H54 (cell line): ENCODE measurements at places on chromosomes 5 and 9.

DNA sequence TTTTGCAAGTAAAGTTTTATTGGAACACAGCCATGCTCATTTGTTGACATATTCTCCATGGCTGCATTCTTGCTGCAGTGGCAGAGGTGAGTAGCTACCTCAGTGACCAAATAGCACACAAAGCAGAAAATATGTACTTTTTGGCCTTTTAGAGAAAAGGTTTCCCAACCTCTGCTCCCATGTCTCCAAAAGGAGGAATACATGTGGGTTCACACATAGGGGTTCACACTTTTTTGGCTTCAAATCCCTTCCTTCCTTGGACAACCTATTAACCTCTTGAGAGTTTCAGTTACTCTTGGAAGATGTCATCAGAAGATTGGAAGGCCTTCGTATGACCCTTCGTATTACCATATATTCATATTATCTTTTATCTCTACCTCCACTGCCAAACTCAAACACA lies 285.1 kb upstream of the TUT7 start:
- no peak for DNase-seq

GRCh38 chr9:116300360-116300870 lies 146.8 kb downstream of the PAPPA start:
- DNase-seq: no peak

GRCh38 chr5:40381676-40382363 lies 297.9 kb upstream of the PTGER4 start:
- DNase-seq: no peak

- no peak for DNase-seq
Measured at GRCh38 chr5:57783693-57784092, 301.1 kb upstream of the ACTBL2 start.

DNA sequence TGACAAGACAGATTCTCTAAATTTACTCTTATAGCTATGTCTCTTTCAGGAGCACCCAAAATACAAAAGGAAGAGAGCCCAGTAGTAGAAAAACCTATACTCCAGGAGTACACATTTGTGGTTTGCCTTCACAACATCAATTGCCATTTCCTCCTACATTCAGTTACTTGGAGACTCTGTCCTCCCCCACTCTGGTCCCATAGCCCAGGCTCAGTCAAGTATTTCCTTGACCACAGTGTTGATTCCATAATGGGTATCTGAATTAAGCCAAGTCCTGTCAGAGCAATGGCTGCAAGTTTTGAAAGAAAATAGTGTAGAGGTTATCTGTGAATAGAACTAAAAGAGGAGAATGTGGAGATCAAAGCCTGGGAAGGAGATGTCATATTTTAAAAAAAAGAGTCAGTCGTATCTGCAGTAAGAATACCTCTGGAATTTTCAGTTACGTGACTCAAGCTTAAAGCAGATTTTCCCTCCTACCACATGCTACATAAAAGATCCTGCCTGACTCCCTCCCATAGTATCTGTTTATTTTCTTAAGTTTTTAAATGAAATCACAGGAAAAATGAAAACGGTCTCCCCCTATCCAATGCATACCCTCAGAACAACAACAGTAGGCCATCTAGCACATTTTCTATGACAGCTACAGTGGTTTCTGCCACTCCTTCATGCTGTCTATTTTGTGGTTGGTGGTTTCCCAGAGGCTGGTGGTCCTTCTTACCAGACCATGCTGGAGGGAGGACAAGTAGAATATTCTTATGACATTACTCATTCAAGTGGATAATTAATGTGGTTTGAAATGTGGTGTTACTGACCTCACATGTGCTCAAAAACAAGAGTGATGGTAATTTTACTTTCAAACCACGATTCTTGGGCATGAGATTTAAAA lies 249.7 kb upstream of the TMEM161B start:
- no peak for DNase-seq

GRCh38 chr9:125428060-125428901 lies 166.7 kb downstream of the GAPVD1 start:
- DNase-seq: no peak

DNA sequence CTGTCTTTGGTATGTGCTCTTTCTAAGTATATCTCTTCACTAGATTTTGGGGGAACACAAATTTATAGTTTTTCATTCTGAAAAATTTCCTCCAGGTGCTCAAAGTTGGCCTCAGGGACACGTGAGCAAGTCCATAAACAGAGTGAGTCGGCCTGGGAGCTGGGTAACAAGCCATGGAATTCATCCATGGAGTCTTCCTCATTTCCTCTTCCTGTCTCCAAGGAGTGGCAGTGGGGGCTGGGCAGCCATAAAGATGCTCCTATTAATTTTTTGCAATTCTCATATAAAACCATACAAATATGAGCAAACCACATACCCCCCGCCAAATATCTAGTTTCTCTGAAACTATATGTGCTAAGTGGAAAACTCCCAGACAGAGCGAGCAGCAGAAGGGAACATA lies 136.6 kb upstream of the OTULINL start:
- peak; percentile 55 for DNase-seq

GRCh38 chr5:132110195-132110594 lies 36.6 kb downstream of the CSF2 start:
- DNase-seq: no peak
